SK-N-SH (cell line): ENCODE measurements at places on chromosomes 2 and 18. TPM values are rescaled to one million over a fixed set of nuclear protein-coding genes. Genes with fewer than 3 reads are reported as not detected.

The FSIP2 gene
- polyA plus RNA-seq: not detected in 2 replicates

The CFC1 gene
- polyA plus RNA-seq: not detected in 2 replicates

The PLB1 gene
- polyA plus RNA-seq: 0.10 and 0.39 TPM in 2 replicates

The RAX gene
- not detected in 2 replicates for polyA plus RNA-seq

The REG3A gene
- not detected in 2 replicates for polyA plus RNA-seq

The LRRTM1 gene
- 1.1 and 1.6 TPM in 2 replicates for polyA plus RNA-seq

The NAPG gene
- polyA plus RNA-seq: 9.2 and 13.6 TPM in 2 replicates

The REG3G gene
- polyA plus RNA-seq: not detected in 2 replicates

The CDK15 gene
- 1.8 and 2.5 TPM in 2 replicates for polyA plus RNA-seq

The MC2R gene
- not detected in 2 replicates for polyA plus RNA-seq

The RGPD3 gene
- polyA plus RNA-seq: 0.05 and 0.06 TPM in 2 replicates

The HSPE1 gene
- polyA plus RNA-seq: 130 and 142 TPM in 2 replicates

The SLC9A4 gene
- polyA plus RNA-seq: 0.07 and 0.11 TPM in 2 replicates

The ACMSD gene
- not detected in 2 replicates for polyA plus RNA-seq

The XIRP2 gene
- polyA plus RNA-seq: 0.02 and 0.03 TPM in 2 replicates

The PKDCC gene
- polyA plus RNA-seq: 16.0 and 19.5 TPM in 2 replicates

The COMMD1 gene
- 32.5 and 33.1 TPM in 2 replicates for polyA plus RNA-seq

The FBXO36 gene
- 3.9 and 5.7 TPM in 2 replicates for polyA plus RNA-seq

The MALL gene
- 1.7 and 5.2 TPM in 2 replicates for polyA plus RNA-seq

The VRK2 gene
- not detected in 2 replicates for polyA plus RNA-seq

The TMEM87B gene
- 7.9 and 11.3 TPM in 2 replicates for polyA plus RNA-seq

The ASTL gene
- not detected in 2 replicates for polyA plus RNA-seq

The SLC23A3 gene
- polyA plus RNA-seq: 2.1 and 3.5 TPM in 2 replicates

The DUSP2 gene
- 0.79 and 1.2 TPM in 2 replicates for polyA plus RNA-seq

The ASAP2 gene
- 37.9 and 41.4 TPM in 2 replicates for polyA plus RNA-seq

The CFAP53 gene
- 1.6 TPM in 2 replicates for polyA plus RNA-seq

The RAPGEF4 gene
- 0.30 and 1.2 TPM in 2 replicates for polyA plus RNA-seq

The OTOS gene
- polyA plus RNA-seq: not detected in 2 replicates

The ARHGAP15 gene
- not detected in 2 replicates for polyA plus RNA-seq

The NDUFAF7 gene
- 24.8 and 36.1 TPM in 2 replicates for polyA plus RNA-seq

The DNER gene
- polyA plus RNA-seq: 1.4 and 1.9 TPM in 2 replicates

The FAM237A gene
- not detected in 2 replicates for polyA plus RNA-seq

The UNC80 gene
- polyA plus RNA-seq: 0.59 and 1.3 TPM in 2 replicates

The FIGN gene
- polyA plus RNA-seq: 0.74 and 0.75 TPM in 2 replicates

The KCNK3 gene
- polyA plus RNA-seq: 0.16 and 0.31 TPM in 2 replicates

The PIEZO2 gene
- not detected in 2 replicates for polyA plus RNA-seq

The CFAP210 gene
- polyA plus RNA-seq: 0.03 TPM in 1 of 2 replicates, not detected in the other

The PLGLB1 gene
- 0.46 and 0.89 TPM in 2 replicates for polyA plus RNA-seq

The VIT gene
- not detected in 2 replicates for polyA plus RNA-seq

The CIB4 gene
- not detected in 2 replicates for polyA plus RNA-seq

The IL1B gene
- polyA plus RNA-seq: 0.25 and 0.60 TPM in 2 replicates
